Panc1 (cell line): ENCODE measurements at places on chromosomes 7 and 10. TPM values are rescaled to one million over a fixed set of nuclear protein-coding genes. Genes with fewer than 3 reads are reported as not detected.

DNA sequence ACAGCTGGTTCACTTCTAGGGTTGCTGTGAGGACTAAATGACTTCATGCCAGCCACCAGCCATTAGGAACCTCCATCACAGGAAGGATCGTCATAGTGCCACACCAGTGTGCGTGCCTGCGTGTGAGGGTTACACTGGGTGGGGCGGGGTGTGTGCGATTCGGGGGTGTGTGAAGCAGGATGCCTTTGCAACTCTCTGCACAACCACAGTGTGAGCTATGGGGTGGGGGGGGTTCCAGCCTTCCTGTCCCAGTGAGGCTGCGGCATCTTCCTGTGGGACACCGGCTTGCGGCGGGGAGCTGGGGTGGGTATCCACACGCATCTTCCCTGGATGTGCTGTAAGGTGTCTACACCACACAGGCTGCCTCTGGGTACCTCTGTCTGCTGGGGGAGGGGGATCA is 6.9 kb upstream of the ELFN1 start:
- DNase-seq = no peak

GRCh38 chr7:76358011-76358480 is 745 bp downstream of the YWHAG start:
- no peak for DNase-seq

- DNase-seq = peak; percentile 86
Measured at GRCh38 chr7:1533547-1534329, 3.2 kb downstream of the MAFK start.

DNA sequence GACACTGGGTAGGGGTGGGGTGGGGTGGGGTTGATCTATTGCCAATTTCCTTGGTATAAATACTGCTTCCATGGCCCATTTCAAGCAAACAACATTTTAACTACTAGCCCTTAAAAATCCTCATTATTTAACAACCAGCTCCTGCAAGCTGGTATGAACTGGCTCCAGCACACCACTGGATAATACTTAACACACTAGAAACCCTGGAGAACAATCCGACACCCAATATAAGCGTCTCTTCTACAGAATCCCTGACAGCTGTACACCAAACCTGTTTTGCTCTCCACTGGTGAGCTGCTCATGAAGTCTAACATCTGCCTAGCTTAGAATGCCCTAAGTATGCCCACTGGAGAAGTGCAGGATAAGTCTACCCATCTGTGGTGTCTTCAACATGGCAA is 116.8 kb downstream of the HIPK2 start:
- DNase-seq = no peak

GRCh38 chr10:88999625-89000024 is 9.0 kb downstream of the FAS start:
- no peak for DNase-seq

DNA sequence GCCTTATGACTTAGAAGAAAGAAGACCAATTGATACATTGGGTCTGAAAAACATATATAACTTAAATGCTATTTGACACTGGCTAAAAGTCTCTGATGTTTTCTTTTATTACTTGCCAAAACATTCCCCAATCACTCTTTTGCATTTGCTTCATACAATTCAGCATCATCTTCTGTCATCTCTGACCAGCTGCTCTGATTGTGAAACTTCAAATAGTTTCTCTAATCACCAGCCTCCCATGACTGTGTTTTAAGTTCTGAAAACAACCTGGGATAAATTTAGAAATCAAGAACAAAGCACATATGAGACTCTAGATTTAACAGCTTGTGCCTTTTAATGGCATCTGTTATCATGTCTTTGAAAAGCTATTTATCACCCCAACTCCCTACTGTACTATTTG is 208.4 kb upstream of the KCND2 start:
- DNase-seq = no peak

DNA sequence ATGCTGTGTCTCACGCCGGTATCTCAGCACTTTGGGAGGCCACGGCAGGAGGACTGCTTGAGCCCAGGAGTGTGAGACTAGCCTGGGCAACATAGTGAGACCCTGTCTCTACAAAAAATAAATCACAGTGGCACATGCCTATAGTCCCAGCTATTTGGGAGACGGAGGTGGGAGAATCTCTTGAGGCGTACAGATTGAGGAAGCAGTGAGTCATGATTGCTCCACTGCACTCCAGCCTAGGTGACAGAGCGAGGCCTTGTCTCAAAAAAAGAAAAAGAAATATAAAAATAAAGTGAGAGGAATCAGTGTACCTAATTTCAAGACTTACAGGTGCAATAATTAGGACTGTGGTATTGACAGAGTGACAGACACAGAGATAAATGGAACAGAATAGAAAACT is 23.9 kb downstream of the SLC25A40 start:
- DNase-seq = no peak

DNA sequence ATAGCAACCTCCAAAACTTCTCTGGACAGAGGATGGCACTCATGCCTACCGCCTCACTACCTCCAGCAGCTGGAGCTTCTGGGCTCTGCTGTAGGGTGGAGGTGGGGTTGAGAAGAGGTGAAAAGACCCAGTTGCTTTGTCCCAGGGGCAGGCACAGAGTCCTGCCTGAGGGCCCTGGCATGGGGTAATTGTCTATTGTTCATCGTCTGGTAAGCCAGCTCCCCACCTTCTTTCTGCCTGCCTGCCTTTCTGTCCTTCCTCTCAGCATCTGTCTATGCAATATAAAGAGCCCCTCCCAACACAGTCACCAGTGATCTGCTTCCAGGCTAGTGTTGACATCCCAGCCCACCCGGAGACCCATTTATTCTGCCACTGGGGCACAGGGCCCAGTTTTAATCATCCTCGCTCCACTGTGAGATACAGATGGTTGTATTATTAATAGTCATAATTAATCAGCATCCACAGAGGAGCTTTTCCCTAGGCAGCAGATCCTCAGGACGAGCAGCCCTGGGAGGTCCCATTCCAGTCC is 39.0 kb downstream of the ZMIZ1 start:
- no peak for DNase-seq

DNA sequence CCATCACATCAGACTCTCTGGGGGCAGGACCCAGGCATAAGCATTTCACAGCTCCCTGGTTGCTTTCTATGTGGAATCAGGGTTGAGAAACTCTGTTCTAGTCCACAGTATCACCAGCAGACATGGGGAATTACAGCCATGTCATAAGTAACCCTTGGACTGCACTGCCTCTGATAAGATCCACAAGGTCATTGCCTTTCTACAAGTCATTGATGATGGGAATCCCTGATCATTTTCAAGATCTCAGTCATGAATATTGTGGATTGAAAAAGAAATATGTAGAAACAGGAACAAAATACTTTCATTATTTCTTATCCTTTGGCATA is 304.1 kb downstream of the KLF6 start:
- DNase-seq = no peak

- DNase-seq = no peak
Measured at GRCh38 chr10:33355274-33355673, 20.8 kb upstream of the NRP1 start.

SHTN1 gene
- 67.8 TPM for total RNA-seq

MKLN1 gene
- 46.4 TPM for total RNA-seq

HDAC9 gene
- 17.1 TPM for total RNA-seq
